Peyer's patch (tissue), 4 donors: ENCODE measurements at places on chromosomes 16 and 17. TPM values are rescaled to one million over a fixed set of nuclear protein-coding genes. Genes with fewer than 3 reads are reported as not detected.

GRCh38 chr17:9342225-9342624 is 233.4 kb downstream of the STX8 start:
- DNase-seq, result no peak

GRCh38 chr16:69775563-69775962 is 13.4 kb downstream of the WWP2 start:
- DNase-seq, result no peak

NEURL4 gene
- 69.0 TPM for total RNA-seq

CTF1 gene
- not detected for total RNA-seq

DNA sequence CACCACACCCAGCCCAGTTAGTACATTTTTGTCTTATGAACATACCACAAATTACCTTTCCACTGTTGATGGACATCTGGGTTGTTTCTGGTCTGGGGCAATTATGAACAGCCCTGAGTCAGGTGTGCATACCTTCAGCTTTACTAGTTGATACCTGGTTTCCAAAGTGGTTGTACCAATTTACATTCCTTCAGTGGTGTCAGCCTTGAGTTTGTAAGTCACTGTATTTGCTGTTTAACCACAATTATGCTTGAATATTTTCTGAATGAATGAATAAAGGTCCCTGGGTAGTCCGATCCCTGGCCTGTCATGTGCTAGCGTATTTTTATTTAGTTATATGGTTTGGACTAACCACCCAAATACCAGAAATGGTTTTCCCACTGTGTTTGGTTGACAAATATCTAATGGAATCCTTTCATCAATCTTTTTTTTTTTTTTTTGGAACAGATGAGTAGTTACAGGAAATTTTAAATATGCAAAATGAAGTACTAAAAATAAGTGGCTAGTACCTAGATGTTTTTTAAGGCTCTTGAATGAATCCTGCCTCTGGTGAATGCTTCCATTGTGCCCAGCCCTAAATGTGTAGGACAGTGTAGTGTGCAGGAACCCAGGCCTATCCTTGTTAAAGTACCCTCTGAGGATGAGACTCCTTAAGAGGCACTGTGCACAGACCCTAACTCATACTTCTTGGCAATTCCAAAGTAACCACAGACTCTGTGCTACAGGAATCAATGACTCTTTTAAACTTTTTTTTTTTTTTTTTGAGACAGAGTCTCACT is 3.7 kb downstream of the DUSP14 start:
- DNase-seq, result no peak
